ENCODE measurements at places on chromosomes 5 and 9. TPM values are rescaled to one million over a fixed set of nuclear protein-coding genes. Genes with fewer than 3 reads are reported as not detected.
A peak's percentile ranks its signal among the peaks of the same experiment; 100 is the strongest.

DNA sequence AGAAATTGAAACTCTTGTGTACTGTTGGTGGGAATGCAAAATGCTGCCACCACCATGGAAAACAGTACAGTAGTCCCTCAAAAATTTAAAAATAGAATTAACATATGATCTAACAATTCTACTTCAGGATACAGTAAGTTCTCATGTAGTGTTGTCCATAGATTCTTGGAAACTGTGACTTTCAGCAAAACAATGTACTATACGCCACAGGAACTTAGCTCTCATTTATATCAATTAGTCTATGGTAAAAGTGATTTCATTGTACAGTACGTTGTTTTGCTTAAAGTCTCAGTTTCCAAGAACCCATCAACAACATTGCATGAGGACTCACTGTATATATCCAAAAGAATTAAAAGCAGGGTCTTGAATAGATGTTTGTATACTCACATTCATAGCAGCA lies 233.5 kb upstream of the GAS1 start:
- DNase-seq = no peak

GRCh38 chr5:175261037-175261436 lies 182.9 kb downstream of the DRD1 start:
- DNase-seq = no peak

The GNPDA1 gene
- 24.3 TPM for total RNA-seq

DNA sequence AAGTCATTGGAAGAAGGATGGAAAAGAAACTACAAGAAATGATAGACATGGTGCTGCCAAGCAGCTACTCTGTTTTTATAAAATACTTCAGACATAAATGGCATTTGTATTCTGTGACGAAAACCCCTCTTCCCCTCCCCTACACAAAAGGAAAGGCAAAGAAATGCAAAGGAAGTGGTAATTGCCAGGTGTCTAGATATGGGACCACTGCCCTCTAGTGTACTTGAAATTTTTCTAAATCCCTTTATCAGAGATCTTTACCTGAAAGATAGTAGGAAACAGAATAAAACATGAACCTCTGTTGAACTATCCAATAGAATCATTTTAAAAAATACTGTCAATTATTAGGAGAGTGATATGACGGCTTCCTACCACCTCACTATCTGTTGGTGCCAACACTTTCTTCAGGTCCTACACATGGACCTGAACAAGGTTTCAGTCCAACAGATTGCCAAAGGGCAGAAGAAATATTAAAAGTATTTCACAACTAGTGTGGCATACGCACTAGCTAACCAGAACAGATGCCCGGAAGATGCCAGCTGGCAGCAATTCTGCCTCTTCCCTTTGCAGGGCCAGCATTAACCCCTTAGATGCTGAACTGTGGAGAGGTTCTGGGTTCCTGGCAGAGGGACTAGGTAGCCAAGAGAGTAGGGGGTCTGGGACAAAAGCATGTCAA lies 104.1 kb downstream of the TSSK1B start:
- DNase-seq = peak; percentile 36

The SPINK7 gene
- not detected for total RNA-seq

Data from left ventricle myocardium inferior (tissue), 1 donor.